Stimulated activated CD4-positive, alpha-beta T cell treated with anti-CD3 and anti-CD28 coated beads, Interleukin-2, amount 100 ng/mL, for 48 hours (primary cell): ENCODE measurements at places on chromosomes 3 and 15.

- DNase-seq, result peak; percentile 48
Measured at GRCh38 chr3:27721717-27722564, at the start of gene EOMES. TSS of gene EOMES (minus strand) at chr3:27722323. CDS start at chr3:27722294, 29 bp downstream.

GRCh38 chr3:72237679-72238009 lies 452.7 kb upstream of the PROK2 start:
- no peak for DNase-seq

GRCh38 chr3:151875759-151876158 lies 2.3 kb downstream of the SUCNR1 start:
- no peak for DNase-seq

DNA sequence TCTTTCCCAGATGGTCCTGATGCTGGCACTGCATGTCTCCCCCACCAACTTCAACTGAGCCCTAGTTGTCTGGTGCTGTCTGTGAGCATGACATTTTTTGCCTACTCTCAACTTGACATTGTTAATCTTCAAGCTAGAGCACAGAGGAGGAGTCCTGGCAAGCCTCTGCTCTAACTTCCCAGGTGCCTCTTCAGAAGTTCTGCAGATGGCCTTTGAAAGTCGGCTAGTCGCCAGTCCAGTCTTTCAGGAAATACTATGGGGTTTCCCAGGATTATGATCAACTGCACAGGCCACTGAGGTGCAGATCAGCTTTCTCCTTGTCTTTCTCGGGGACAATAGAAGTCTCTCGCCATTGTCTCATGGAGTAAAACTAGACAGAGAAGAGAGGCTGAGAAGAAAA lies 86.7 kb downstream of the ST8SIA2 start:
- no peak for DNase-seq
